Lower leg skin (tissue), 4 donors: ENCODE measurements at places on chromosomes 6 and 20. TPM values are rescaled to one million over a fixed set of nuclear protein-coding genes. Genes with fewer than 3 reads are reported as not detected.

- peak; percentile 42 for DNase-seq
Observed at GRCh38 chr20:59774204-59774641, 159.2 kb downstream of the SYCP2 start.

GRCh38 chr6:141594874-141595273 is 537.9 kb upstream of the GJE1 start:
- DNase-seq = no peak

- no peak for DNase-seq
Observed at GRCh38 chr6:43891072-43891870, 121.3 kb downstream of the VEGFA start.

DNA sequence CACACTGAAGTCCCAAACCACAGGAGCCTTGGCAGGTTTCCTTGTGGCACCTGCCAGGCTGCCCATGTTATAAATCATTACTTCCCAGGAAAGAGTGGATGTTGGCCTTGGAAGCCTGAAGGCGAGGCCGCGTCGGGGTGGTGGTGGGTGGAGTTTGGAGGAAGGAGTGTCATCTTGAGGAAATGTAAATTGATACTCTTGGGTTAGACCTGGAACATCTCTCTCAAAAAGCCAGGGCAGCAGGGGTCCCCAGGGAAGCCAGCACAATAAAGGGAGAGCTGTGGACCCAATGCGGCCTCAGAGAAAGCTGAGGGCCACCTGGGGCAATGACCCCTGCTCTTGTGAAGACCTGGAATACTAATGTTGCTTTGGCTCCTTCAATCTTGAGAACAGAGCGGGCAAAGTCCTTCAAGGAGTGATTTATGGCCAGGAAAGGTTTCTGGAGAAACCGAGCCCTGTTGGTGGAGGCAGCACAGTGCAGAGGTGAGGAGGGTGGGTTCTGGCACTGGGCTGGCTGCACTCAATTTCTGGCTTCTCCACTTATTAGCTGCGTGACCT is 26.3 kb upstream of the TRAF3IP2 start:
- peak; percentile 86 for DNase-seq

DNA sequence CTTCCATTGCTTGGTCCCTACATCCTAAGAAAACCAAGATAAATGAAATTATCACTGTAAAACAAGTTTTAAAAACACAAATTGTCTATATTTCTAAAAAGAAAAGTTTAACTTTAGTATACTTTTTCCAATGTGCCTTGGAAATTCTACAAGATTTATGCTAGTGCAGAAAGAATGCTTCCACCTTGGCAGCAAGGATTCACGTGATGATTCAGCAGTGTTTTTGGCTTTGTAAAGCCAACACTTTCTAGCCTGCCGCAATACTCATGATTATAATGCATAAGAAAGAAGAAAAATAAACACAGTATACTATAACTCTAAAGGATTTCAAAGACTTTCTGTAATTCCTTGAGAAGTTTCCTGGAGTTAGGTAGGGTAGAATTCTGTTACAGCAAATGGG is 442.7 kb downstream of the TENT5A start:
- no peak for DNase-seq

DNA sequence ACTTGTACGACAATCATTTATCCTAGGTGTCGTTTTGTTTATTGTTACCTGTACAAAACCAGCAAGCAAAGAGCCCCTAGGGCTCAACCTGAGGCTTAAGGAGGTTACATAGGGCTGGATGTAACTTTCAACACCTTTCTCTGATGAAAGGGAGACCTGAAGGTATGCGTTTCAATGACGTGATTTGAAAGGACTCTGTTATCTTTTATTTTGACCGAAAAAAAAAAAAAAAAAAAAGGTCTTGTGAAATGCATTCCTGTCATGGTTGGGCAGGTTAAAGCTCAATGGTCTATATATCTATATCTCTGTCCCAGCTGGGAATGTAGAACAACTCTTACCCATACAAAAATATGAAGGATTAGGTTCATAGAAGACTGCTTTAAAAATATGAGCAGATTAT is 78.7 kb upstream of the SASH1 start:
- DNase-seq = no peak

- no peak for DNase-seq
Observed at GRCh38 chr20:14561741-14562221, 224.4 kb upstream of the FLRT3 start.

DNA sequence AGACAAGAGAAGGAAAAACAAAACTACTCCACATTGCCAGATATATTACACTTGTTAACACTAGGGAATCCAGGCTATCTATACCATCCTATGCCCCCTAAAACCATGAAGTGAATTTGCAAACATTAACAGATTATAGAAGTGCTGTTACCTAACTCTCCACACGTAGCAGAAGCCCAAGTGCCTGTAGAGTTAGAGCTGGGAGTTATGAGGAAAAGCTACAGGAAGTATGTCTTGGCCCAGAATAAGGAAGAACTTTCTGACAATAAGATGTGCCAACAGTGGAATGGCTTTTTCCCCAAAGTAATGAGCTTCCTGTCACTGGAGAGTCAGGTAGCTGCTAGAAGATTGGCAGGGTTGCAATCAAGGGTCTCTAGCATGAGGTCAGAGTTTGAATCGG is 32.5 kb downstream of the ADGRG6 start:
- DNase-seq = no peak

GRCh38 chr6:89385156-89385667 is 26.9 kb downstream of the RRAGD start:
- DNase-seq = peak; percentile 58

- DNase-seq = no peak
Observed at GRCh38 chr6:21827425-21828202, 234.1 kb downstream of the SOX4 start.

- DNase-seq = no peak
Observed at GRCh38 chr6:35058865-35059522, 82.1 kb downstream of the TCP11 start.

The TP53TG5 gene
- total RNA-seq = not detected

The SGK2 gene
- total RNA-seq = 2.5 TPM

The PGBD1 gene
- total RNA-seq = 1.6 TPM

The GSTA3 gene
- 16.7 TPM for total RNA-seq
